ENCODE measurements at places on chromosomes 13 and 19. TPM values are rescaled to one million over a fixed set of nuclear protein-coding genes. Genes with fewer than 3 reads are reported as not detected.

DNA sequence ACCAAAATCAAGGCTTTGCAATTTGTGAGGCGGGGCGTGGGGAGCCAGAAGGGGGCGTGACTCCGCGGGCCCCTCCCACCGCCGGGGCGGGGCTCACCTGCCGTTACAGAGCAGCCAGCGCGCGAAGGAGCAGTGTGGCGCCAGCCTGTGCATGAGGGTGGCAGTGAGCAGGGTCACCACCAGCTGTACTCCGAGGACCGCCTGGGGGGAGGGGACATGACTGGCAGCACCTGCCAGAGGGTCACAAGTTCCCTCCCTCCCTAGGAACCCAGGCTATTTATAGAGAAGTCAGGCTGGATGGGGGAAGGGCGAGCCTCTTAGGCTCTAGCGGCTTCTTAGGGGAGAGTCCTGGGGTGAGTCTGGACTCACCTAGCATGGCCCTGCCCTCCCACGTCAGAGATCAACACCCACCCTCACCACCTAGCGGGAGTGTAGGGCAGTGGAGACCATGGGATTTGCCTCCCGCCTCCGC lies 3.6 kb downstream of the TMEM161A start:
- no peak overlapping the region for H3K4me3 ChIP-seq
- H3K27ac ChIP-seq = no peak overlapping the region
- peaks cover 8% of the 10 kb centered on the region for H3K4me1 ChIP-seq
- no peaks in the 10 kb centered on the region for H3K36me3 ChIP-seq
- DNase-seq = no peak

MEIOSIN gene
- not detected for total RNA-seq

- no peaks in the 10 kb centered on the region for H3K36me3 ChIP-seq
- H3K4me1 ChIP-seq = peaks cover 10% of the 10 kb centered on the region
- H3K27ac ChIP-seq = no peak overlapping the region
- DNase-seq = no peak
Measured at GRCh38 chr19:45765702-45766295, 3.3 kb downstream of the SIX5 start.

LINGO3 gene
- total RNA-seq = not detected

DNA sequence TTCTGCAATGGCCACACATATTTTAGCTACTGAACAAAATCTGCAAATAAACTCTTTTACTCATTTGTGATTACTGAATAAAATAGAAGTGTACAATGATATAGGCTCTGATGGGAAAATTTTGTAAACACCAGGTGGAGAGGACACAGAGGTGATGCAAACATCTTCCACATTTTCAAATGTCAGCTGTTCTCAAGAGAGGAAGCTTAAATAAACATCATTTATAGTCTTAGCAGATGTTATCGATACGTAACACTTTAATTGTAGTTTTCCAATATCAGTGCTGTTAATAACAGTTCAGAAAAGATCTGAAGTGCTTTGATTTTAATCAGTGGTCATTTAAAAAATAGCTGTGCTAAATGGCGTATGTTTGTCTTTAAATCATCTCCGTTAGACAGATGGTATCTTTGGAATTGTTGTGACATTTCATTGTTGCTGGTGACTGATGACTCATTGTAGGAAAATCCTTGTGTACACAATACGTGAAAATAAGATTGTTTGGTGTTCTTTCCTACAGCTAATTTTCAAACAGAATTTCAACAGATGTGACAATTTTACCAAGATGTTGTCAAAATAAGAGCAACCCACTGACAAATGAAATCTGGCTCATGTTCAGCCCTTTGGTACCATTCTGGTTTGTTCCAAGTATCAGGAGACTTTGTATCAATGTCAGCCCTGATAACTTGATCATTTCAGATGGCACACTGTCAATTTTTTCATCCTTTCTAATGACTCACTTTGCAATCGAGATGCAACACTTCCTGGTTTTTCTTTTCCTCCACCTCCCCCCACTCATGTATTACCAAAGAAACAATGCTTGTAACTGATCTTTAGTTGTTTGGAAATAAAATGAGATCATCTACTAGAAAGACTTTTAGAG lies 516.0 kb downstream of the DCT start:
- no peaks in the 10 kb centered on the region for H3K36me3 ChIP-seq
- H3K4me3 ChIP-seq = no peak overlapping the region
- H3K27ac ChIP-seq = no peak overlapping the region
- H3K4me1 ChIP-seq = no peaks in the 10 kb centered on the region

- H3K27me3 ChIP-seq = no peaks in the 10 kb centered on the region
- H3K36me3 ChIP-seq = peaks cover 10% of the 10 kb centered on the region
- peak overlapping the region; percentile 24 for H3K4me3 ChIP-seq
Measured at GRCh38 chr19:35153701-35154524, 622 bp upstream of the FXYD5 start.

- H3K27ac ChIP-seq = no peak overlapping the region
- DNase-seq = no peak
- peaks cover 2% of the 10 kb centered on the region for H3K27me3 ChIP-seq
- no peaks in the 10 kb centered on the region for H3K4me1 ChIP-seq
- H3K4me3 ChIP-seq = no peak overlapping the region
- no peaks in the 10 kb centered on the region for H3K36me3 ChIP-seq
Measured at GRCh38 chr19:54434873-54435214, 14.2 kb upstream of the LENG8 start.

ZSWIM9 gene
- 8.6 TPM for total RNA-seq

WASF3 gene
- total RNA-seq = 32.4 TPM

DMKN gene
- not detected for total RNA-seq

DNA sequence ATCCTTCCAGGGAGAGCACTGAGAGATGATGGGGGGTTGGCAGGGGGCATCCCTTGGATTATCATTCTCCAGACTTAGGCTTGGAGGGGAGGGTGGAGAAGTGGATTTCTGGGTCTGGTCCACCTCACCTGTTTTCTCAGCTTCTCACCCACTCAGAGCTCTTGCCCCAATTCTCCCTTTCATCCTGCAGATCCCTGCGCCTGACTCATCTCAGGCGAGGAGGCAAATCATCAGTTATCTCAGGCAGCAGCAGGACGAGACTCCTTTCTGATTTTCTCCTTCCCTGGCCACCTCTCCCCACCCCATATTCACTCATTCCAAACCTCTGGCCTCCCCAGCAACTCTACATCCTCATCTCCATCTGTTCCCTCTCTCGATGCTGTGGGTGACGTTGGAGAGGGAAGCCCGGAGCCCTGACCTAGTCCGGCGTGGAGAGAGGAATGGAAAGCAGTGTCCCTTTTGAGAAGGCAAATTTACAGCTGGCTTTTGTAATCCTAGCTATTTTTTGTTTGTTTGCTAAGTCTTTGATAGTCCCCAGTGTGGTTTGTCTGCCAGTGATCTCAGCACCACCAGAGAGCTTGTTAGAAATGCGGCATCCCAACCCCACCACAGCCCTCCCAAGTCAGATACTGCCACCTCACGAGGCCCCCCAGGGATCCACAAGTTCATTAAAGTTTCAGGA lies 24.0 kb upstream of the TPT1 start:
- H3K36me3 ChIP-seq = peaks cover 2% of the 10 kb centered on the region
- peaks cover 9% of the 10 kb centered on the region for H3K4me1 ChIP-seq
- no peak for DNase-seq
- no peak overlapping the region for H3K27ac ChIP-seq

DNA sequence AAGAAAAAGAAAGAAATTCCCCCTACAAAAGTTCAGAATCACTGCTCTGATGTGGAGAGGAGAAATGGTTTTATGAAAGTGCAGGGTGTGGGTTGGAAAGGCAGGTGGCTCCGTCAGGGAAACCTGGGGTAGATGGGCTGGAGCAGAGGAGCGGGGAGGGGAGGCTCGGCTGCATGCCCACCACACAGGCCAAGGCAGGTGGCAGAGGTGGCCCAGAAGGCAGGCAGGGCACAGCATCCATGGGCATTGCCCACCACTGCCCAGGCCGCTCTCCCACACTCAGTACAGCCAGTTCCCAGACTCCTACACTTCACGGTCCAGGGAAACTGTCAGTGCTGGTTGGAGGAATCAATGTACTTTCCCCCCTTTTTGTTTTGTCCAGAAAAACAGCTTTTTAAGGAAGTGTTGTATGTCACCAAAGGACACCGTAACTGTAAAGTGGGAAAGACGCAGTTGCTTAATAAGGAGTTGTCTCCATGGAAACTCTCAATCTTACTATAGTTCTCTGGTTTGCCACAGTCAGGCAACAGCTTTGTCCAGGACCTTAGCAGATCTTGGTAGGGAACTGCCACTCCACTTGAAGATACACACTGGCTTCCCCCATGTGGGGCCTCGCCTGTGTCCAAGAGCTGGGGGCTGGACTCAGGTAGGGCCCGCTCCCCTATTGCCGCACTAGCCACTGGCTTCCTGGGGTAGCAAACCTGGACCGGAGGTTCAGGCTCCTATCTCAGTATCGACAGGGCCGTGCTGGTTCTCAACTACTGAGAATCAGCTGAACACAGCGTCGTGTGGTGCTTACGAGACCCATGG lies 82.9 kb downstream of the RAB20 start:
- peaks cover 47% of the 10 kb centered on the region for H3K36me3 ChIP-seq
- H3K4me1 ChIP-seq = peaks cover 15% of the 10 kb centered on the region
- no peaks in the 10 kb centered on the region for H3K27me3 ChIP-seq
- no peak overlapping the region for H3K27ac ChIP-seq
- H3K4me3 ChIP-seq = no peak overlapping the region
- no peak for DNase-seq

OR7C1 gene
- total RNA-seq = not detected
